NCI-H1436 treated with DMSO at 0.1 percent for 48 hours (cell line): ENCODE measurements at places on chromosomes 16 and 17.

DNA sequence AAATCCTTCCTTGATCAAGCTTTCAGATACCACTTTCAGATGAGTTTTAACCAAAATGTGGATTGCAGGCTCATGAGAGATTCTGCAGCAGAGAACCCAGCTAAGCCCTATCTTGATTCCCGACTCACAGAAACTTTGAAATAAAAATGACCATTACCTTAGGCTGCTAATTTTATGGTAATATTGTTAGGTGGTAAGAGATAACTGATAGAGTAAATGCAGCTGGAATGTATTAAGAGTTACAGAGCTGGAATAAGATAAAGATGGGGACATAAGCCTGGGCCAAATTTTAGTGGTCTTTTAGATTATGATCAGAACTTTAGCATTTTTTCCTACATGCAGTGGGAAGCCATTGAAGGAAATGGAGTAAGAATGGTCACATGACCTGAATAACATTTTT is 1074.0 kb downstream of the CDH11 start:
- DNase-seq: no peak

DNA sequence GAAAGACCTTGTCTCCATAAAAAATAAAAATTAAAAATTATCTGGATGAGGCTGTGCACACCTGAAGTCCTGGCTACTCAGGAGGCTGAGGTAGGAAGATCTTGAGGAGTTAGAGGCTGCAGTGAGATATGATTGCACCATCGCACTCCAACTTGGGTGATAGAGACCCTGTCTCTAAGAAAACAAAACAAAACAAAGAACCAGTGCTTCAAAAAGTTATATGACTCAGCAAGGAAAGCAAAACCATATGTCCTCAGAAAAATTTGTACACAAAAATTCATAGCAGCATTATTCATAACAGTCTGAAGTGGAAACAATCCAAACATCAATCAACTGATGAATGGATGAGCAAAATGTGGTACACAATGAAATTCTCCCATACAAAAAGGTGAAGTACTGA is 48.9 kb downstream of the SLFN5 start:
- DNase-seq: no peak

DNA sequence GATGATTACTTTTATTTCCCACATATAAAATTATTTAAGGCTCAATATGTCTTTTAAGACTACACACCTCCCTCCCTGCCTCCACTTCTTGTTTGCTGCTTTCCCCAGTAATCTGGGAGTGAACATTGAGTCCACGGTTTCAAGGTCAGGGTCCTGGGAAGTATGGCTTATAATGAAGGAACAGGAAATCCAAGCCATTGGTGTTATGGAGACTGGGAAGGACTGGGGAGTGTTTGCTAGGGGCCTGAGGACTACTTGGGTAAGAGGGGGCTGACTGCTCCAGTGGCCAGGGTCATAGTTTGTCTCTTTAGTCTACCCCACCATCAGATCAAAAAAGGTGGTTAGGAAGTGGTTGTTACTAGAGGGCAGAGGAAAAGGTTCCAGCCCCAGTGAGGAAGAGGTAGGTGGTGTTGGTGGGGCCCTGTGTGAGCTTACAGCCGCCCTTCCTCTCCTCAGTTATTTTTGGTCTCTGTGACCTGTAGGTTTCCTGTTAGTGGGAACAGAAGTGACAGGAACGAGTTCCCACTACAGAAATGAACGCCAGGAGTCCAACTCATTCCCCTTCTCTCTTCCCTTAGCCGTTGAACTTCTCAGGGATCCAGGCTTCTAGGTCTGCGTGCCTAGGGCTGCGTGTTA is 742 bp upstream of the SLC16A13 start:
- no peak for DNase-seq

GRCh38 chr17:2874189-2874686 is 78.0 kb downstream of the RAP1GAP2 start:
- DNase-seq: no peak

DNA sequence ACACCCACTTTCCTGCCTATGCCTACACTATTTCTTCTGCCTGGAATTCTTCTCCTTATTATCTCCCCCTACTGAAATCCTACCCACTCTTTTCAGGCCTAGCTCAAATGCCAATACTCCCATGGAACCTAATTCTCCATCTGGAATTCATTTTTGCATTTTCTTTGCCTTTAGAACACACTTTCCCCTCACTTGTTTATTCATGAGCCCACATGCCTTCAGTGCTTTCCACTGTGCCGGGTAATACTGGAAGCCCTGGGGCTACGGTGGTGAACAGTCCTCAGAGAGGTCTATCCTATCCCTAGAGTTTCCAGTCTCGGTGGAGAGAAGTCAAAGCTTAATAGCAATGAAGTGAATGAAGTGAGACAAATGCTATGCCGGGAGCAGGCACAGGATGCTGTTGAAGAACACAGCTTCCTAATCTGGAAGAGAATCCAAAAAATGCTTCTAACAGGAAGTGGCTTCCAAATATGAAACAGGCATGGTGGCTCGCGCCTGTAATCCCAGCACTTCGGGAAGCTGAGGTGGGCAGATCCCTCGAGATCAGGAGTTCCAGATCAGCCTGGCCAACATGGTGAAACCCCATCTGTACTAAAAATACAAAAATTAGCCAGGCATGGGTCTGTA is 322.4 kb downstream of the GRIN2A start:
- no peak for DNase-seq

DNA sequence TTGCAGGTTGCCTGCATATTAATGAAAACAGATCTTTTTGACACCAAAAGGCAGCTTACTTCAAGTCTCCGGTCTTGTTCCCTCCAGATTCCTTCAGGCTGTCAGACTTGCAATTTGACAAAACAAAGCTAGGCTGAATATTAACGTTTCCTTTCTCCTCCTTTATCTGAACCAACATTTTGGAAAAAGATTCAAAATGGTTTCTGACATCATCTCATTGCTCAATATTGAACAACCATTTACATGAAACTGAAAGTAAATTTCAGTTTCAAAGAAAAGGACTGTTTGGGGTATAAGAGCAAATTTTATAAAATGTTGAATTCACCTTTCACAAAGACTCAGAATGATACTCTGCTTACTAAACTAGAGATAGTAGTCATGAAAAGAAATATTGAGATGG is 521.8 kb downstream of the KCNJ2 start:
- DNase-seq: no peak

- no peak for DNase-seq
Measured at GRCh38 chr17:34837876-34838478, 123.3 kb downstream of the CCT6B start.

- DNase-seq: no peak
Measured at GRCh38 chr16:13056607-13057006, 155.2 kb downstream of the SHISA9 start.

DNA sequence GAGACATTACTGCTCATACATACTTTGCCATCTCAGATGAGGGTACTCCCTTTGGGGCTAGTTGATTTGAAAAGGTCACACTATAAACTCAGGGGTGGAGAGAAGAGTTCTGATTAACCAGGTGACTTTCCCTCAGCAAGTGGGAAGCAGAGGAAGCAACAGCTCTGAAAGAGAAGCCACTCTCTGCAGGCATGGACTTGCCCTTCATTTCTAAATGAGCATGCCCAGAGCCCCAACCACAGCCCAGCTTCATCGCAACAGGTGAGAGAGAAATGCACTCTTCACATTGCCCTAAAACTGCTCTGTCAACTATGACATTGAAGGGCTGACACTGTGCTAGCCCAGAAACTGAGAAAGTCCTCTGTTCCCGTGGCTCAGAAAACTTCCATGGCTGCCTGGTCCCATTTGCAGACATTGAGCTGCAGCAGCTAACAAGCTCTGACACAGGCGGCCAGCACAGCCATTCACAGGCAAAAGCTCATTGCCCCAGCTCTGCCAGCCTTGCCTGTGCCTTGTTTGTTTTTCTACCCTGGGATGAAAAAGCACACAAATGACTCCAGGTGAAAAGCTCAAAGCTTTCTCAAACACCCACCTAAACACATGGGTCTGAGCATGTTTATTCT is 419.8 kb upstream of the DYNLRB2 start:
- DNase-seq: no peak

GRCh38 chr16:67395105-67395457 is 1.8 kb upstream of the TPPP3 start:
- no peak for DNase-seq

DNA sequence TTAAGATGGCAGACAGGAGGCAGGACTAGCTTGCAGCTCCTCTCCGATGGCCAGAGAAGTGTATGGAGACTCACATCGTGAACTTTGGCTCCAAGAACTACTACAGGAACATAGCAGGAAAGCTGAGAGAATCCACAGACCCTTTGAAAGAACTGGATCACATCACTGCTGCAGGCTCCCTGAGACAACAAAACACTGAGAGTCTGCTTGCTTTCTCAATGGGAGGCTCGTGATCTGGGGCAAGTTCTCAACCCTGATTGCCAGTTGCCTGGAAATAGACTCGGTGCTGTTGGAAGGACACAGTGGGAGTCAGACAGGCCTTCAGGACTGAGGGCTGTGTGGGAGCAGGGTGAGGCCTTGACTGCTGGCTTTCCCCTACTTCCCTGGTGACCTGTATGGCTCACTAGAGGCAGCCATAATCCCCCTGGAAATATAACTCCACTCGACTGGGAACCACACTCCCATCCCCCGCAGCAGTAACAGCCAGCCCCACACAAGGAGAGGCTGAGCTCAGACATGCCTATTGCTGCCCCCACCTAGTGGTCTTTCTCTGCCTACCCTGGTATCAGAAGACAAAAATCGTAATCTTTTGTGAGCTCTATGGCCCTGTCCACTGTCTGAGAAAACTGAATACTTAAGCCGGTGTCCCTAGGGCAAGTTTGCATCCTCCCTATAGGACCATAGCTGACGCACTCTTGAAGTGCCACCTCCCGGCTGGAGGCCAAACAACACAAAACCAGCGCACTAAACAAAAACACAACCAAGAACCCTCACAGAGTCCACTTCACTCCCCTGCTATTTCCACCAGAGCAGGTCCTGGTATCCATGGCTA is 238.4 kb downstream of the CEP112 start:
- DNase-seq: no peak

DNA sequence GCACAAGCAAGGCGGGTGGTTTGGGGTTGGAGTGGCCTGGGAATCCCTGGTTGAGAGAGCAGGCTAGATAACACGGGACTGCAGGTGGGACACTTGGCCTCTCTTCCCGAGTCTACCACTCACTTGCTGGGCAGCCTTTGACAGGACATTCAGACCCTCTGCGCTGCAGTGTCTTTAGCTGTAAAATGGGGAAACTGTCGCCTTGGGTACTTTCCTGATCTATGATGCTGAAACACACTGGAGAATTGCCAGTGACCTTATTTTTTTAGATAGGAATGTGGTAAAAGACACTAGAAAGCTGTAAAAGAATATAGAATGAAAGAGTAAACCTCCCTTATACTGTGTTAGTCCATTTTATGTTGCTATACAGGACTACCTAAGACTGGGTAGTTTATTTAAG is 30.5 kb downstream of the KSR1 start:
- no peak for DNase-seq

DNA sequence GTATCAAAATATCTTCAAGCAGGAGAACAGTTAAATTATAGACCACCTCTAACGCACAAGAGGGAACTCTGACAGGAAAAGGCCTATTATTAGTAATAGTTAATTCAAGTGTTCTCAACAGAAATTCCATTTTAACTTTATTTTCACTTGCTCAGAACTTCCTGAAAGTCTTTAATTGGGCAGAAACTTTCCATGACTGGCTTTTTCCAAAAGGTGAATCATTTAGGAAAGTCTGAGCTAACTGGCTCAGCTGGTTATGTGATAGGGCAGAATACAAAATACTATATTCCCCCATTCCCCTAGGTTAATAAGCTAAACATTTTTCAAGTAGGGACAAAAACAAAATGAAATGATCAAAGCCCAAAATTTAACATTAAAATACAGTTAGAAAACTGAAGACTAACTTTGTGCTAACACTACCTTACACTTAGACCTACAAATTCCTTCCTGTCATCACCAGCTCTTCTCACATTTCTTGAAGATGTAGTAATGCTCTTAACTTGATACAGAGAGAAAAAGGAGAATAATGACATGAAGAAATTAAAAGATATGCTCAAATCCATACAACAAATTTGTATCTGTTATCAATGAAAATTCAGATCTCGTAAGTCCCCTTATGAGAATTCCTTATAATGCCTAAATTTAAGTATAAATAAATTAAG is 31.0 kb downstream of the CFDP1 start:
- no peak for DNase-seq

DNA sequence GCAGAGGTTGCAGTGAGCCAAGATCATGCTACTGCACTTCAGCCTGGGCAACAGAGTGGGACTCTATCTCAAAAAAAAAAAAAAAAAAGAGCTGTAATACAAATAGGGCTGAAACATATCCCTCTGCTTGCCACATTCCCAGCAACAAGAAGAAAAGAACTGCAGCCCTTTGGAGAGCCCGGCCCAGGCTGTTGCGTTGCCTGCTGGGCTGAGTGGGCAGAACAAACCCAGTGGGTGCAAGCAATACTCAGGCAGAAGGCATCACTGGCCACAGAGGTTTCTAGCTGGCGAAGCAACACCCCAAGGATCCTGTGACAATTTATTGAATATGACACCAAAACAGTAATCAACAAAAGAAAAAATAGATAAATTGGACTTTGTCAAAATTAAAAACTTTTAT is 44.0 kb downstream of the PIGL start:
- no peak for DNase-seq

- no peak for DNase-seq
Measured at GRCh38 chr17:48579760-48580554, 1.8 kb upstream of the HOXB4 start.

DNA sequence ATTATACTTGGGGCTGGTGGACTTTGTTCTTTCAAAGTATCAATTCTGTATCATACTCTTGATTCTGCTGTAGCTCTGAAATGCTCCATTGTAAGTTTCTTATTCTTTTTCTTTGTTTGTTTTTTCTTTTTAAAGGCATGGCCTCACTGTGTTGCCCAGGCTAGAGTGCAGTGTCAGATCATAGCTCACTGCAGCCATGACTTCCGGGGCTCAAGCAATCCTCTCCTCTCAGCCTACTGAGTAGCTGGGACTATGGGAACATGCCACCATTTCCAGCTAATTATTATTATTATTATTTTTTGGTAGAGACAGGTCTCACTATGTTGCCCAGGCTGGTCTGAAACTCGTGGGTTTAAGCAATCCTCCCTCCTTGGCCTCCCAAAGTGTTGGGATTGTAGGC is 38.9 kb upstream of the METTL9 start:
- DNase-seq: no peak

- no peak for DNase-seq
Measured at GRCh38 chr16:57377080-57377841, 5.0 kb downstream of the CX3CL1 start.

DNA sequence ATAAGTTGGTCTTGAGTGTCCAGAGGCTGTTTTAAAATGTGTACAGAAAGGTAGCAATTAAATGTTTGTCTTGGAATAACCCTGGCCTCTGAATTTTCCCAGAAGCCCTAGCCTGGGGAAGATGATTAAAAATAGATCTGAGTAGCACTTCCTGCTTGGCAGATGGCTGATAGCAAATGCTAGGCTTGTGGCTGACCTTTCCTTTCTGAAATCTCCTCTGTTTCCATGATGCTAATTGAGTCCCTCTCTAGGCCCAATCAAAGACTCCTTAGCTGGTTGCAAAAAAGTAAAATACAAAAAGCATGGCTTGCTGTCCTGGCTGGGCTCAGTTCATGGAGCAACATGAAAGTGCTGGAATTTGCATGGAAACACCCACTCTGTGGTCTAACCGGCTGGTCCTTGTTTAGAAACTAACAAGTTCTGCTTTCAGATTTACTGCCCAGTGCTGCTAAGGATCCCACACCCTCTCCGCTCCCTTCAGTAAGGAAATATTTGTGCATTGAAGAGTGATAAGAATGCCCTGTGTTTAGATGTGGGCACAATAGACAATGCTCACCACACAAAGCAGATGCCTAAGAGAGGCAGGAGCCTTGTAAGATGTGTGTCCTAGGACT is 40.8 kb downstream of the YPEL2 start:
- DNase-seq: no peak
